ENCODE measurements at places on chromosomes 3 and 15. TPM values are rescaled to one million over a fixed set of nuclear protein-coding genes. Genes with fewer than 3 reads are reported as not detected.
A peak's percentile ranks its signal among the peaks of the same experiment; 100 is the strongest.

Gene MOBP
- 0.21 TPM for total RNA-seq

Gene GCSAM
- total RNA-seq = 0.29 TPM

- DNase-seq = no peak
Measured at GRCh38 chr15:43169888-43170287, 15.3 kb upstream of the CCNDBP1 start.

Gene CXCR6
- total RNA-seq = not detected

DNA sequence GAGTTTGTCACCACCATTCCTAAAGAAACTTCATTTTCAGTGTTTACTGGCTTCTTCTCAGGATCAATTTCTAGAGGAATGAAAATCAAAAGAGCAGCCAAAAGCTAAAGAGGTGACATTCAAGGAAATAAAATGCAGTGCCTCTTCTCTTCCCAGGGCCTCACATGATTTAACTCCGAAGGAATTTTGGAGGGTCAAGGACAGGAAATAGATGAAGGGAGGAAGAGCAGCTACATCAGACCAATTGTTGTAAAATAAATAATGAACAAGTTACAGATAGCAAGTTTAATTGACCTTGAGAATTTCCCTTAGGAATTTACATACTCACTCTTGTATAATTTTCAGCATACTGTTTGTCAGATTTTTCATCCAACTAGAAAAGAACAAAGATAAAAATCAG is 78.1 kb downstream of the LRRFIP2 start:
- DNase-seq = peak; percentile 4

All from MCF 10A (cell line).